ENCODE measurements at places on chromosomes 3 and 15.

DNA sequence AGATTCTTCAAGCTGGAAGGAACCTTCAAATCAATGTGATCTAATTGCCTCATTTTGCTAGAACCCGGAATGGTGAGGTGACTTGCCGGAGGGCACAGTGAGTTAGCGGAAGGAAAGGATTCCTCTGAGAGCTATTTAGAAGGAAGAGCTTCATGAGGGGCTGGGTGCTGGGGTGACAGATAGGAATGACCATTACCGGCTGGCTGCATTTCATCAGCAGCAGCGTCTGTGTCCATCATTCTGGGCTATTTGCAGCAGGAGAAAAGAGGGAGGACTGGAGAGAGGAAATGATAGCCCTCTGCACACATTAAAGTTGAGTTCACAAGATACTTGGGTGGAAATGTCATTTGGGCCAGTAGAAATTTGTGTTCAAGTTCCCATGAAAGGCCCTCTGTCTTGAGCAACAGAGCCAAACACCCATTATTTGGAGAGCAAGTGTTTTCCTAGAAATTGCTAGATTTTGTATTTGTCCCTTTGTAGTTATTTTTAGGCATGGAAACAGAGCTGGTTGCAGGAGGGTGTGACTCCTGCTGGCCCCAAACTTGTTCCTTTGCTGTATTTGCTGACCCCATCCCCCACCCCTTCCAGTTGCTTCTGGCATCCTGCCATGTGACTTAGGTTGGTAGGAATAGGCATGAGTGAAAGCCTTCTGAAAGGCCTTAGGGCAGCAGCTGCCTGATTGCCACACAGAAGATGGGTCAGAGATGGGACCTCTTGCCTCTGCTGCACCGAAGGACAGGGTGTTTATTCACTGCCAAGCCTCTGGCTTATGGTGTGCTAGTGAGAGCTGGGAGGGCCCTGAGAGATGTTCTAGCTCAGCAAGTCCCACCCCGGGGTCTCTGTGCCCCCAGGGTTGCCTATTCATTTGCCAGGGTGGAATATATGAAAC lies 87.5 kb upstream of the PLXNA1 start:
- DNase-seq = no peak

DNA sequence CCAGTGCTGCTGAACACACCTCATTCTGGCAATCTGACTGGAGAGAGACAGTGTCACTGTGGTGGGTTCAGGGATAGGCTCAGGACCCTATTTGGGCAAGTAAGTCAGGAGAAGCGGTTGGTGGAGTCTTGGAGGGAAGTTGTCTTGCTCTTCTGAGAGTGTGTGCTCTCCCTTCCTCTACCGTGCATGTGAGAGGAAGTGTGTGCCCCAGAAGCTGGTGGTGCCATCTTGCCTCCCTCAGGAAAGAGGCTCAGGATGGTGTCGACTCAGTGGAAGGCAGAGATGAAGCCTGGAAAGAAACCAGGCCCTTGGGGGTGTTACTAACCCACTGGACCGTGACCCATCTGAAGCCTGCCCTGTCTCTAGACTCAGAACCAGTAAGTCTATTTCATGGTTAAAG lies 6.8 kb upstream of the RARRES1 start:
- DNase-seq = no peak

GRCh38 chr3:48142316-48142870 lies 45.8 kb downstream of the CDC25A start:
- DNase-seq = no peak

DNA sequence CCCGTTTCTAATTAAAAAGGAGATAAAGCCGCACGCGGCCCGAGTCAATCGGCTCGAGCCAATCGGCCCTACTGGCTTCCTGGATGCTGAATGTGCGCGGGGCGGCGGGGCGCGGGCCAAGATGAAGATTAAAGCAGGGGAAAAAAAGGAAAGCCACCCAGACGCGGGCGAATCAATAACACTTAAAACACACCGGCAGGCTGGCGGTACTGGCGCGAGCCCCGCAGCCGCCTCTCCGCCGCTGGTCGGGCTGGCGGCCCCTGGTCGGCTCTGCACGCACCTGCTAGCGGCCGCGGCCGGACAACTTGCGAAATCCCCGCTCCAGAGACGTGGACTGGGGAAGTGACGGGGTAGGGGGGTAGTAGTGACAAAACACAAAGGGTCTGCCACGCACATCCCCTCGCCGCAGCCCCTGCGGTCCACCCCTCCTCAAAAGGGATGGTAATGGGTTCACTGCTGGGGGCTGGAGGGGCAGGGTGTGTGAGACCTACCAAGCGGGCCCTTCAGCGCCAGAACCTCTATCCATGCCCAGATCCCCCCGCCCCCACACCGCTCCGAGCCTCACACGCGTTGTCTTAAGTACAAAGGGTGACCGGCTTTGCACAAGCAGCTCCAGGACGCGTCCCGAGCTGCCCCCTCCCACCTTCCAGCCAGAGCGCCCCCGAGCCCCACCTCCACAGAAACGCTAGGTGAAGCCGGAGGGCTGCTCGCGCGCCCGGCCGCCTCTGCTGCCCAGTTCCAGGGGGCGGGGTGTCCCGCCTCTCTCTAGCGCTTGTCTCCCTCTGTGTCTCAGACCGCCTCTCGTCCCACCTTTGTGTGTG lies 1.4 kb downstream of the WNT7A start:
- no peak for DNase-seq

DNA sequence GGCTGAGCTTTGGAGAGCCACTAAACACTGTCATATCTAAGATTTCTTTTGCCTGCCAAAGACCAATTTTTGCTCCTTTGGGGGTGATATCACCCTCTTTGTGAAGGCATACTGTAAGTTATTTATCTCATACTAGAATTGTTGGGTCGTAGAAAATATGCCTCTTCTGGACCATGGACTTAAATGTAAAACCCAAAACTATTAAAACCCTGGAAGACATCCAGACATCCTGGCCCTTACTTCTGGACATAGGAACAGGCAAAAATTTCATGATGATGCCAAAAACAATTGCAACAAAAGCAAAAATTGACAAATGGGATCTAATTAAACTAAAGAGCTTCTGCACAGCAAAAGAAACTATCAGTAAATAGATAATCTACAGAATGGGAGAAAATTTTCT lies 172.2 kb downstream of the ATG7 start:
- no peak for DNase-seq

DNA sequence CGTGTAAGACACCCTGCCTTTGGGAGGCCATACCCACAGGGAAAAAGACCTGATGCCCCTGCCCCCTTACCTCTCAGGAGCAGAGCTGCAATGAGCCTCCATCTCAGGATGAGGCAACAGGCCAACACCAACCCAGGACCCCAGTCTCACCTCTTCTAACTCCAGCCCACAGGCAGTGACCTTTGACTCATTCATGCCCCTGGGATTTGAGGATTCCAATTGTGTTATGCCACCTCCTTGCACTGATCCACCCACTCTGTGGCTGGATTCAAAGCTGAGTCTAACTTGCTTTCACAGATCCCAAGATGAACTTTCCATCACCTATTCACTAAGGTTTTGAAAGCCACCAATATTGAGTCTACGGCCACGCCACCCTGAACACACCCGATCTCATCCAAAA lies 64.7 kb downstream of the MINAR1 start:
- no peak for DNase-seq

GRCh38 chr3:118781232-118781631 lies 253.4 kb downstream of the IGSF11 start:
- DNase-seq = no peak
